Thoracic aorta (tissue), 2 donors: ENCODE measurements at places on chromosomes 2 and 18.

DNA sequence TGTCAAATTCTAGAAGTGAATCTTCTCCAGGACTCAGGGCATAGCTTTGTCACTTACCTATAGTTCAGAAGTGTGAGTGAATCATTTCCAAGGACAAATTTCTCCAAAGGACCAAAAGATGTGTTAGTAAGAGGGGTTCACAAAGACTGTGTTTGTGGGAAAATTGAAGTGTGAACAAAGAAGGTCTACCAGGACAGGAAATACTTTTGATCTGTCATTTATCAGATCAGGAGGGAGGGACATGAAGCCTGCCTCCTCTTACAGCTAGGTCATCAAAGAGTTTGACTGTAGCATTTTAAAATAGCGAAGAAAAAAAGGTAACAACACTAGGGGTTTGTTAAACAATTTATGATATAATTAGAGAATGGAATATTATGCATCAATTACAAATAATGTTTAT is 2.0 kb upstream of the CD28 start:
- no peak for DNase-seq

GRCh38 chr2:17793296-17793695 is 23.0 kb upstream of the MSGN1 start:
- no peak for DNase-seq

GRCh38 chr2:241810307-241811200 is 1.6 kb downstream of the NEU4 start:
- DNase-seq = no peak

DNA sequence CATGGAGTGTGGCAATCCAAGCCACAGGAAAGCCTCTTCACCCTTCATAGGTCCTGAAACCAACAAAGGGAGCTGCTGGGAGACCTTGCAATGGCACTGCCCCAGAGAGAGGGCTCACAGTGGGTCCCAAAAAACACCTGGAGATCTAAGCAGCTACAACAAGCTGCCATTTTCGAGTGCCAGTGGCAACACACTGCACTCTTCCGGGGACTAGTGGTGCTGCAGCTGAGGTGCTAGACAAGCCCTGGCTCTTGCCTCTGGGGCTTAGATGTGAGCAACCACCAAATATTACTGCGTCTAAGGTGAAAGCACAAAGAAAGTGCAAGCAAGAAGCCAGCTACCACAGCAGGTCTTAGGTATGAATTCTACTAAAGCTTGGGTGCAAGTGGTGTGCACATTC is 192.9 kb downstream of the NOL4 start:
- no peak for DNase-seq

- no peak for DNase-seq
These were observed 21.6 kb downstream of the CRIM1 start for GRCh38 chr2:36376992-36377738.

- no peak for DNase-seq
These were observed 32.1 kb upstream of the ZNF638 start for GRCh38 chr2:71299507-71299906.

- no peak for DNase-seq
These were observed 117.8 kb upstream of the NRP2 start for GRCh38 chr2:205564346-205565141.

DNA sequence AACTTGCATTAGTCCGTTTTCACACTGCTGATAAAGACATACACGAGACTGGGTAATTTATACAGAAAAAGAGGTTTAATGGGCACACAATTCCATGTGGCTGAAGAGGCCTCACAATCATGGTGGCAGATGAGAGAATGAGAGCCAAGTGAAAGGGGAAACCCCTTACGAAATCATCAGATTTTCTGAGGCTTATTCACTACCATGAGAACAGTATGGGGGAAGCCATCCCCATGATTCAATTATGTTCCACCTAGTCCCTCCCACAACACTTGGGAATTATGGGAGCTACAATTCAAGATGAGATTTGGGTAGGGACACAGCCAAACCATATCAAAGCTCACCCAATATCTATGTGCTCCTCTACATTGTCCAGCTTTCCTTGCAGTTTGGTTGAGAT is 16.0 kb upstream of the SERPINE2 start:
- DNase-seq = no peak

DNA sequence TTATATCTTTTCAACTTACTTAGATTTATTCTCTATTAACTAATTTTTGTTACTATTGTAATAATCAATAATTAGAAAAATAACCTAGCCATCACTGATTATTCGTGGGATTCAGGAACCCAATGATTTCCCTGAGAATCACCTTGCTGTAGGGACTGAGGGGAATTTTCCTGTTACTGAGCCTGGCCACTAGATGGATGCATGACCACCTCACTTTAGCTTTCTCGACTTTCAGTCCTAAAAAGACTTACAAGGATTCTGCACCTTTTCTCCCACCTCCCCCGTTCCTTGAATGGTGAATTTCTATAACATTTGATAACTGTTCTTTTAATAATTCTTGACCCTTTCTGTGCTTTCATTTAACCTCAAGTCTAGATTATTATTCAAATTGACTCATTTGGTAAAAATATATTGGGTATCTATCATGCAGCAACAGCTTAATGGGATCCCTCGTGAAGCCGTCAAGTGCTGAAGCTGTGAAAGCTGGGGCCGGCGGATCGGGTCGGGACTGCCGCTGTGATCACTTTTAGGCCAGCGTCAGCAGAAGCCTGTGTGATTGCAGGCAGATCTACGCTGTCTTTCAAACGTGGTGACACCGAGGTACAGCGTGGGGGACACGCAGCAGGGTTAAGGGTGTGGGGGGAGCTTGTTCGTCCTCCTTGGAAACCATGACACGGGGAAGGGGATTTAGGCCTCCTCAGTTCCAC is 38.8 kb upstream of the TMEM18 start:
- DNase-seq = no peak

- DNase-seq = no peak
These were observed 61.3 kb upstream of the ITSN2 start for GRCh38 chr2:24421668-24422067.

DNA sequence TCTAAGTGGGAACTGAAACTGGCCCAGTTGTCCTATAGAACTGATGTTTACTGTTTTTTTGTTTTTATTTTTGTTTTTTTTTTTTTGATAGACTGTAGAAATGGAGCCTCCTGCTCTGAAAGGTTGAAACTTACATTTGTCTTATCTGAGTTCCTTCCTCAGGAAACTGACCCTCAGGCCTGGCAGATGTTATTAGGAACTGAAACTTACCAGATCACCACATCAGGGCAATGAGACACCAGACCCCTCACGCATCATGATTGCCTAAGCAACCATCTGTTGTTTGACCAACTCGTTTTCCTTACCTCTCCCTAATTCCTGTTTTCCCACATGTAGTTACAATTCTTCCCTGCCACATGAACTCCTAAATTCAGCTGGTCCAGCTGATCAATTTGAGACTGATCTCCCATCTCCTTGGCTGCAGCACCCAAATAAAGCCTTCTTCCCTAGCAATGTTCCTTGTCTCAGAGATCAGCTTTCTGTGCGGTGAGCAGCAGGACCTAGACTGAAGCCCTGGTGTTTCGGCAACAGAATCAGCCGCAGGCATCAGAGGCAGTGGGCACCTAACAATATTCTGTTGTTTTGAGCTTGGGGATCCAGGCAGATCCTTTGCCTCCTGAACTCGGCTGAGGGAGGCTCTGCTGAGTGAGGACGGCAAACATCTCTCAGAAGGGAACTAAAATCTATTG is 96.8 kb downstream of the MSH2 start:
- no peak for DNase-seq

DNA sequence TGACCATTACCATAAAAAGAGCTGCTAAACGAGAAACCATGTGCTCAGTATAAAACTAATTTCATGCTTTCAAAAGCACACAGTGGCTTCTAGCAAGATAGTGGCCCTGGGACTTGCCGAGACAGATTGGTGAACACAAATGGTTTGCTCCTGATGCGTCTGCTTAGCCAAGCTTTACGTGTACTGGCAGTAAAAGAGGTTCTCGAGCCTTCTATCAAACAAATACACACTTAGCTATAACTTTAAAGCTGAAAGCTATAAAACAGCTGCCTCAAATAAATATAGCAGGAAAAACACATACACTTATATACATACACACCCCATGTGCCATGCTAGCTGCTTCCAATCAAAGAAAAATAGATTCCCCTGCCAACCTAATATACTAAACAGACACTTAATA is 117.0 kb downstream of the ZNF385B start:
- DNase-seq = no peak

DNA sequence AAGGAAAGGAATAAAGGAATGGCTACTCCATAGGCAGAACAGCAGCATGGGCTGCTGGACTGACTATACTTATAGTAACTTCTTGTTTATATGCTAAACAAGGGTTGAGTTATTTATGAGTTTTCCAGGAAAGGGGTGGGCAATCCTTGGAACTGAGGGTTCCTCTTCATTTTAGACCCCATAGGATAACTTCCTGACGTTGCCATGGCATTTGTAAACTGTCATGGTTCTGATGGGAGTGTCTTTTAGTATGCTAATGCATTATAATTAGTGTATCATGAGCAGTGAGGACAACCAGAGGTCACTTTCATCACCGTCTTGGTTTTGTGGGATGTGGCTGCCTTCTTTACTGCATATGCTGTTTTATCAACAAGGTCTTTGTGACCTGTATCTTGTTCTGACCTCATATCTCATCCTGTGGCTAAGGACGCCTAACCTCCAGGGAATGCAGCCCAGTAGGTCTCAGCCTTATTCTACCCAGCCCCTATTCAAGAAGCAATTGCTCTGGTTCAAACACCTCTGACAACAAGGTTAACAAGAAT is 98.6 kb upstream of the CABLES1 start:
- no peak for DNase-seq

- DNase-seq = no peak
These were observed 894 bp downstream of the SMAD7 start for GRCh38 chr18:48949606-48950535.

- DNase-seq = no peak
These were observed 21.7 kb downstream of the C2orf92 start for GRCh38 chr2:97691166-97691565.

GRCh38 chr2:133486771-133487191 is 81.5 kb downstream of the NCKAP5 start:
- no peak for DNase-seq

- peak; percentile 62 for DNase-seq
These were observed 94.4 kb upstream of the ASAP2 start for GRCh38 chr2:9112079-9112721.

GRCh38 chr18:77547757-77548156 is 298.1 kb downstream of the GALR1 start:
- DNase-seq = no peak

DNA sequence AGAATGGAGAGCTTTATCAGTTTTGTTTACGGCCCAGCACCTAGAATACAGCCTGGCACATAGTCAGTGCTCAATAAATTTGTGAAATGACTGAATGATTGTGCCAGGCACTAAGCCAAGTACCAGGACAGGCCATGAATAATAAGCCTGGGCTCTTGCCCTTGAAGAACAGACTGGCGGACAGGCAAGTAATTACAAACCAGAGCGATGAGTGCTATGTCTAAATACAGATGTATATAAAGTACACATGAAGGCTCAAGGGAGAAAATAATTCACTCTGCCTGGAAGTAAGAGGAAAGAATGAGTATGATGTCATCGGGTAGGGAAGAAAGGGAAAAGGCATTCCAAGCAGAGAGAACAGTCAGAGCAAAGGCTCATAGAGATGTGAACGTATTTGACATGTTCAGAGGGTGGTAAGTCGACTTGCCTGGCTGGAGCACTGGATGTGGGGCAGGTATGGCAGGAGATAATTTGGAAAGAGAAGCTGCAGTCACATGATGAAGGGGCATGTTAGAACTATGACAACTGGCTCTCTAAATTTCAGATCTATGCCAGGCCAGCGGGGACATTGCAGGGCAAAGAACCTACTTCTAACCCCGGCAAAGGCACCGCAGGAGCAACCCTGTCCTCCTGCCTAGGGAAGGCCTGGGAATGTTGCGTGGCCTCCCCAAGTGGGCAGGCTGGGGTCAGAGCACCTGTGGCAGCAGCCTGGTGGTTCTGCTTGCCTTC is 119.1 kb upstream of the STPG4 start:
- DNase-seq = no peak

GRCh38 chr2:168819050-168819715 is 16.7 kb downstream of the NOSTRIN start:
- DNase-seq = no peak

DNA sequence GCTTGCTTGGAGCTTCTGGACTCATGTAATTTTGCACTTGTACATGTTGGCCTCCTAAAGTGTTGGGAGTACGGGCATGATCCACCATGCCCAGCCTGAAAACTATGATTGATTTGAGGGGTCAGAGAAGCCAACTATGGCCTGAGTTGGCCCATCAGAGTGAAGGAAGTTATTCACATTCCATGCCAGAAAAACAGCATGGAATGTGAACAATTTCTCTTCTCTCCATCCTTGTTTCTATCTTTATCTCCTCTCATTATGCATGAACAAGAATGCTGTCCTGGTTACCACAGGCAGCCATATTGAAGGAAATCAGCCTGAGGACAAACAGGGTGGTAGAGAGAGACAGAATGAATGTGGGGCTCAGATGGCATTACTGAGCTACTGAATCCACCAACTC is 3.5 kb upstream of the CD226 start:
- no peak for DNase-seq

GRCh38 chr2:126843081-126843480 is 55.6 kb upstream of the TEX51 start:
- DNase-seq = no peak

DNA sequence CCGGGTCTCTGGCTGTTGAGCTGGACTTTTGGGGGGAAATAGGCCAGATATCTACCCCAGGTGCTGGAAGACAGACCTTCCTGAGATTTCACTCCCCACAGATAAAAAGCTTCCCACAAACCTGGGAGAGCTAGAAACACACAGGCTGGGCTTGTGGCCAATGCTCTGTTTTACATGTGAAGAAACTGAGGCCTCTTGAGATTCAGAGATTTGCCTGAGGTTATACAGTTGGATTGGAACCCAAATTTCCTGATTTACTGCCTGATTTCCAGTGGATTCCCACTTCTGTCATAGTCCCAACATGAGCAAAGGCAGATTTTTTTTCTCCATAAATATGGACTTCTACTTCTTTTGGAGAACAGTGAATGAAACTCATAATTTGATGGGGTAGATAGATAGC is 360.2 kb downstream of the SETBP1 start:
- no peak for DNase-seq

DNA sequence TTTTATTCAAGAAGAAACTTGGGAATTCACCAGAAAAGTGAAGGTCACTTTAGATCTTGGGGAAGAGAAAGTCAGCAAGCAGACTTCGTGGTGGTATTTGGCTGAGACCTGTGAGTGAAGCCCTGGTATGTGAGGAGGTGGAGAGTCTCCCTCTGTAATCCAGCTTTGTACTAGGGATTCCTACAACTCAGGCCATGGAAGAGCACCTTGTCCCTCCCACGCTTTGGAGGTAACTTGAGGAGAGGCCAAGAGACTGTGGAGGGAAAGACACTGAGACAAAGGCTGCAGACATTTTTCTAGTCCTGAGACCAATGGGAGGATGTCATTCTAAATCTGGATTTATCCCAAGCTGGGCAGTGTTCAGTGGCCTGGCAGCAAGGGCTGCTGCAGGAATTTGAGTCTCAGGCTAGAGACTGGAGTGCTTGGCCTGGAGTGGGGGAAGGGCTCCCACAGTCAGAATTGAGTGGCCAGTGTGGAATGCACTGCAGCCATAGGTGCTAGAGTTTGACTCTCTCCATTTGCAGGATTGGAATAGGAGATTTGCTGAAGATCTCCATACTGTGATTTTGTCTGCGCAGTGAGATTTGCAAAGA is 219.0 kb downstream of the ACTR3 start:
- no peak for DNase-seq

GRCh38 chr18:23020555-23021294 is 87.6 kb downstream of the RBBP8 start:
- no peak for DNase-seq
